ENCODE measurements at places on chromosomes 1 and 21.

- DNase-seq, result peak; percentile 54
Observed at GRCh38 chr1:201119206-201120197, 7.3 kb upstream of the CACNA1S start.

- no peak for DNase-seq
Observed at GRCh38 chr1:32966900-32967299, 2.3 kb upstream of the RNF19B start.

DNA sequence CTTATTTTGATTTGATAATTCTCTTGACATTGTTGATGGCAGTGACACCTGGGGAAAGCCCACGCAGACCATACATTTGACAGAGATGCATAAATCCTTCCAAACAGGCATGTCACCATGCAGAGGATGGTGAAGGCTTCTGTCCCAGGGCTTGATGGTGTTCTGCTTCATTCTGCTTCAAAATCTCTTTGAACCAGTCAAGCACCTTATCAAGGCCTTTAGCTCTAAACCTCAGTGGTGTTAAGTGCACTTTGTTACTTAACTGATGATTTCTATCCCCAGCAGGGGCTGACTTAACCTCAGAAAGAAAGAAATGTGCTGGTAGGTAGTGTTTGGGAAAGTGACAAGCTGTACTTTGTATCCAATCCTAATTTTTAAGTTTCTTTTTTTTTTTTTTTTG lies 81.1 kb downstream of the RRAGC start:
- DNase-seq, result no peak

GRCh38 chr1:67165468-67166041 lies 699 bp upstream of the IL23R start:
- no peak for DNase-seq

DNA sequence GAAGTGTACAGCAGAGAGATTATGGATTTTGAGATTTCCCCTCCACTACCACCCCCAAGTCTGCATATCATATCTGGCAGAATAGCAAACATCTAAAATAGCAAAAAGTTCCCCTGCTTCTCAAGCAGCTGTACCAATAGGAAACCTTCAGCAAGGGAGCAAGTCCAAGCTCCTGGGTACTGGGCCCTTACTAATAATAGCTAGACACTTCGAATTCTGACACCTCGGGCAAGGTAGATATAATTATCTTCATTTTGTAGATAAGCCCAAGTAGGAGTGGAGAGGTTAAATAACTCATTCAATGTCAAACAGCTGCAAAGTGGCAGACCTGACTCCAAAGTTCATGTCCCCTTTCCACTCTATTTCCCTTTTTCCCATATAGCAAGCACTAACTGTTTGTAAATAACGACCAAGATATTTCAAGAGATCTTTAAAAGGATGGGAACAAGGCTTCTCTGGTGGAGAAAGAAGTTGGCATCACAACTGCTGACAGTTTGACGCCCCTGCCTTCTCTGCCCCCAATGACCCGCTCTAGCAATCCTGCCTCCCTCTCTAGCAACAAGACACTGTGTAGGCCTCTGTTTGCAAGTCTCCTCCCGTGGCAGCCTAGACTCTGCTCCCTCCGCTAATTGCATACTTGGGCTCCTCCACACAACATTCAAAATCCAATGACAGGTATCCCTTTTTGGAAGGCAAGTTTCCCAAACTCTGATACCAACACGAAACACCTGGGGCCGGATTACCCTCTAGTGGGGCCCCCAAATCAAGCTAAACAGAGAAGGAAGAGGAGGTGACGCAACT lies 18.7 kb upstream of the ADAR start:
- no peak for DNase-seq

GRCh38 chr1:230540421-230541155 lies 101.7 kb upstream of the COG2 start:
- DNase-seq, result no peak

- DNase-seq, result no peak
Observed at GRCh38 chr1:24235921-24236788, 49.1 kb upstream of the IFNLR1 start.

DNA sequence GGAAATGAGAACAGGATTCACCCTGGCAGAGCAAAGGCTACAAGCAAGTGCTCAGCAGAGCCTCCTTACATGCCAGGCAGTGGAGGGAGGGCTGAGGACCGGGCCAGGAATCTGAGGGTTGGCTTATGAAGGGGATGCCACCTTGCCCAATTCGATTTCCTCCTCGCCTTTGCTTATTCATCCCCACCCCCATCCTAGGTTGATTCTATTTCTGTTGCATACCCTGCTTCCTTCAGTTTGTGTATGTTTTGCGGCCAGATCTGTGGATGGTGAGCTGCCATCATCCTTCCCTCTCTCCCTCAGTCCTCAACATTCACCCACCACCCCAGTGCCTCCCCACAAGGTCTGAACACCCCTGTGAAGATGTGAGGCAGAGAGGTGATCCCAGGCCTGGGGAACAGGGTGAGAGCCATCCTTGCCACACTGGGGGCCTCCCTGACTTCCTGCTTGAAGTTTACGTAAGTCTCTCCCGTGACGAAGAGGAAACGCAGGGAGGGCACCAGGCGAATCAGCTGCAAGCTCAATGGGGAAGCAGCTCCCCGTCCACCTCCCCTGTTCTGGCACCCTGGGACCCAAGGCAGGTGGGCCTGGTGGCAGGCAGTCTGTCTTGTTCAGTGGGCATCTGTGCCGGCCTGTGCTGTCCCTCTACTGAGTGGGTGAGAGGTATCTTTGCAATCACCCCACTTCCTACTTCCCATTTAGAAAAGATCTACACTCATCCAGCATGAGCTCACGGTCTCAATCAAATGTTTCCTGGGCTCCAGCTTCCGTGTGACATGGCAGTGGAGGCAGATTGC lies 50.6 kb upstream of the CNTN2 start:
- DNase-seq, result peak; percentile 18

DNA sequence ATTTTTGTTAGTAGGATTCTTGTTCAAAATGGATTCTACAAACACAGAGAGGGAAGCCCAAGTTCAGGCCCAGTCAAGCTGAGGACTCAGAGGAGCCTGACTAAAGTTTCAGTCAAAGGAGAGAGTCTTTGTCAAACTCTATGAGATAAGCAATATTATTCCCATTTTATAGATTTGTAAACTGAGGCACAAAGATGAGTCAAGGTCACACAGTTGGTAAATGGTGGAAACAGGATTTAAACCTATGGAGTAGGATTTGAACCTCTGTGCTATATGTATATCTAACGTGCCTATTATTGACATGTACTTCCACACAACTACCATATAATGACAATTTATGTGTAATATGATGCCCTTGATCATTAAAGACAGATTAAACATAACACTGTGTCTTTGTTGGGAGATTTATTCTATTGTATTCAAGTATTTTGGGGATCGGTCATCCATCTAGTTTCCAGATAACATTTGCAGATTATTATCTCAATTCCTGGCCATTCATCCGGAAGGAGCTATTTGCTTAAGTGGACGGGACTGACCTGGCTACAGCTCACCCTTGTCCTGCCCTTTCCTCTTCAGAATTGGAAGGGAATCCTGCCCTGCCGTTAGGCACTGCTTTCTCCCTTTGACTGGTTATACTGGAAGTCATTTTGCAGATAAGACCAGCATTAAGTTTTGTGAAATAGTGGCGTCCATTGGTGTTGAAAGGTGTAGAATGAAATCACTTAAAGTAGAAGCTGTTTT lies 86.1 kb upstream of the LMO4 start:
- no peak for DNase-seq

DNA sequence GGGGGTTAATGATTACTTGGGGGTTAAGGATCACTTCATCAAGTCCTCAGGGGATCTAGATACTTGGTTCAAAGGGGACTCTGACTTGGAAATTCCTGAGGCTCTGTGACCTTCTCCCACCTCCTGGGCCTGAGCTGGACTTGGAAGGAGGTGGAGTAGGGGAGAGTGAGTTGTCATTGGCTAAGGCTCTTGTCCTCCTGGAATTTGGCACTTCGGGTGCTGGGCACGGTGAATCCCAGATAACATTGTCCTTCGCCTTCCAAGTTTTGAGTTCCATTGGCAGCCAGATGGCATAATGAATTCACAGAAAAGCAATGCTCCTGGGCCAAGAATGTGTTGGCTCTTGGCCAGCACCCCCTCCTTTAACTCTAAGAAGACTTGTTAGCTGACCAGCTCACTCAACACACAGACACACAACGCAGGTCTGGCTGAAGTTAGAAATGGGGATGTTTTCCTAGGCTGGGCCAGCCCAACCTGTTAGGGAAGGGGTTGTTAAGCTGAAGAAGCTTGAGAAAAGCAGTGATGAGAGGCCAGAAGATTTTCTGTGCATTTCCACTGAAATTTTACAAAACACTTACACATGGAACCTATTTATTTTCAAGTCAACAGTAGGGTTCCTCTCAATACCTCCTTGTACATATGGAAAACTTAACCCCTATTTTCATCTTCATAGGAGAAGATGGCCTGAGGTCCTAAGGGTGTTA lies 29.7 kb downstream of the SLC26A9 start:
- DNase-seq, result no peak

- no peak for DNase-seq
Observed at GRCh38 chr21:30306884-30307283, 13.2 kb downstream of the KRTAP26-1 start.

DNA sequence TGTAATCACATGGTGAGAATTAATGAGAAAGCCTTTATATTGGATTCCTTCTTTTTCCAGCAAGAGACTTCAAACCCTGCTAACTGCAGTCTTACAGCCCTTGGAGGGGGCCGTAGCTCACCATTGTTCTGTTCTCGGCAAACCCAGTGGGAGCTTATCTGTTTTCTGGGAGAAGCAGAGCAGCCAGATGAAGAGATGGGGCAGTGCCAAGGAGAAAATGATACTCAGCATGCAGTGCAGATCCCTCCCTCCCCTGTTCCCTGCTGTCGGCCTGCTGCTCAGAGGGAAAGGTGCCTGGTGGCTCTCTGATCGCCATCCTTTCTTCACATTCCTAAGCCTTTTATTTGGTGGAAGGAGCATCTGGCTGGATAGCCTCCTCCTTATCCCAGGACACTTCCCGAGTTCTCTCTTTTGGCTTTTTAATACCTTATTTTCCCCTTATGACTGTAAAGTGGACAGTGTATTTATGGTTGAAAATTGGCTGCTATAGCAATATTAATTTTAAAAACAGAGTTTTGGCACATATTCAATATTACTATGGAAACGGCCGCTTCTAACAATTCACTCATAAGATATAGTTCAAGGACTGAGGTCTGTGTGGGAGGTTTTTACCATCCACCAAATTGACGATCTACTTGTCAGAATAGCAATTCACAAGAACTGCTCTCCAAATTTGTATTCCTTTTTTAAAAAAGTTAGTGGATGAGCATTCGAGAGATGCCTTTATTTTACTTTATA lies 203.4 kb downstream of the CRB1 start:
- no peak for DNase-seq

GRCh38 chr1:37387854-37388253 lies 86.5 kb upstream of the ZC3H12A start:
- DNase-seq, result no peak

GRCh38 chr1:172909606-172910326 lies 141.0 kb downstream of the TNFSF18 start:
- DNase-seq, result no peak

DNA sequence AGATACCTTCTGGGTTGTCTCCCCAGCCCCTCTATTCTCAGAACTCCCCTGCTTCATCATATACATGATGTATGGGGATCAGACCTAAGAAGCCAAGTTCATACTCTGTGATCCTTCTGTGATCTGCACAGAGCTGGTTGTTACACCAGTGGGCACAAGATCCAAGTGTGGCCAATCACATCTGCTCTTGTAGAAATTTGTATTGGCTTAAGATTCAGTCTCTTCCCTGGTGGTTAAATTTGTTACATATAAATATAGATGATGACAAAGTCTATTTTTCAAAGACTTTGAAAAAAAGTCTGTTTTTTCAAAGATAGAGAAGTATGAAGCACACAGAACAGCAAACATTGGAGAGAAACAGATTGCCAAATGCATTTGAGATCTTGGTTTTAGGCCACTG lies 135.8 kb upstream of the FGGY start:
- DNase-seq, result no peak

DNA sequence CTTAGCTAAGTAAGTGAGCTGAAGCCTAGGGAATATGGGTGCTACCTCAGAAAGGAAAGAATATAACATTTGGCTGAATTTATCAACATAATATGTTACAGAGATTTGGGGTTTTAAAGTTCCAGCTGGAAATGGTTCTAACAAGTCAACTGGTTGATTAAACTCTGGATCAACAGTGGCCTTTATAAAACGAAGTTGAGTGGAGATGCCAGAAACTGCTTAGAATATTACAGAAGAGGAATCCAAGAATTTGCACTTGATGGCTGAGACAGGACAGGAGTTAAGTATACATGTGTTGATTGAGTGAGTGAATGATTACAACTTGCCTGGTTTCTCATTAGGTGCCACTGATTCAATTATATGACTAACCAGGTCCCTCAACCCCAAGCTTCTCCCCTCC lies 7.4 kb upstream of the ZBTB17 start:
- no peak for DNase-seq

DNA sequence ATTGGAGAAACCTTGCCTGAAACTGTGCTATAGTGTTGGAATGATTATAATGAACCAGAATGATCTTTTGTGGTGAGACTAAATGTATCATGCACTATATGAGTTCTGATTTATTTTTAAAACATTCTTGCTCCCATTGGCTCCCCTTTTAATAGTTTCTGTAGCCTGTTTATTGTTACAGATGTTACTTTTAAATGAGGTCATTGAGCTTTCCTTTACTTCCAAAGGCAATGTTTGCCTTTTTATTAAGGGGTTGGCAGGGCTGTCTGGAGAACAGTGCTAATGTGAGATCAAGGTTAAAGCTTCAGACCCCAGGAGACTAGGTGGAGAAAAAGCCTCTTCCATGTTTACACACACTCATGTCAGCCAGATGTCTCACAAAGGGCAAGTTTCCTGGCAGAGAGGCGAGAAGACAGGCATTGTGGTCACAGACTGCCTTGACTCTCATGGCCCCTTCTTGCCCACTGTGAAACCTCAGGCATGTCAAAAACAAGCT lies 120.6 kb upstream of the RAVER2 start:
- no peak for DNase-seq

DNA sequence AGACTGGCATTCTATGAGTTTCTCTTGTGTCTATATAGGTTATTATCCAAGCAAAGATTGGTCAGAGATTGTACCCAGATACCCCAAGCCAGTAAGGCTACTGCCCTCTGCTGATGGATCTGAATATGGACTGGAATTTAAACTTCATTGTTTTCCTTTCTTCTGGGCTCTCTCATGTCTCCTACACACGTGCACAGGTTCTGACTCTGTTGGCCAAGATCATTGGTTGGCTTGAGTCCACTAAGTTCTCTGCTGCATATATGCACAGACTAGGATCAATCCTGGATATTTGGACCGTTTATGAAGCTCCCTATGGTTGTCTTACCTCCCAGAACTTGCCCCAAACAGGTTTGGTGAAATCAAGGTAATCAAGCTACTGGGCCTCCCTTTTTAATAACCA lies 69.7 kb downstream of the CC2D1B start:
- DNase-seq, result peak; percentile 42

- DNase-seq, result peak; percentile 82
Observed at GRCh38 chr1:6259491-6260362, 1.2 kb downstream of the GPR153 start.

- no peak for DNase-seq
Observed at GRCh38 chr1:46218443-46218842, 15.3 kb downstream of the LURAP1 start.

Data from CD4-positive, alpha-beta T cell treated with Interleukin-21 for 1 hour (primary cell).